ENCODE measurements at places on chromosomes 3 and 15.

- DNase-seq, result no peak
Measured at GRCh38 chr3:197511853-197512635, 43.7 kb downstream of the BDH1 start.

- DNase-seq, result no peak
Measured at GRCh38 chr3:82022836-82023235, 261.4 kb upstream of the GBE1 start.

- no peak for DNase-seq
Measured at GRCh38 chr3:66425032-66425431, 75.8 kb downstream of the LRIG1 start.

DNA sequence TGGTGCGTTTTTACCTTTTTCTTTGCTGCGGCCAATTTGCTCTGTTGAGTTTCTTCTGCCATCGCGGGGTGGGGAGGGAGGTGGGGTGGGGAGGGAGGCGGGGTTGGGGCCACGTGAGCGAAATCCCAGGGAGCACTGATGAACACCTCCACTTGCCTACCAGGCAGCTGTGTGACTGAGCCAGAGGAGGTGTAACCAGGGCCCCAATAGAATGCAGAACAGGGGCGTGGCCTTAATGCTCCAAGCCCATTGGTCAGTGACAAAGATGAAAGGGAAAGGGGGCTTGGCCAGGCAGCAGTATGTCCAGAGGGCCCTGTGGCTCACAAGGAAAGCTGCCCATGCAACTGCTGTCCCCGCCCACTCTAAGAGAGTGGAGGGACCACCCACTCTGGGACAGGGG is 21.4 kb upstream of the OR4F6 start:
- DNase-seq, result no peak

DNA sequence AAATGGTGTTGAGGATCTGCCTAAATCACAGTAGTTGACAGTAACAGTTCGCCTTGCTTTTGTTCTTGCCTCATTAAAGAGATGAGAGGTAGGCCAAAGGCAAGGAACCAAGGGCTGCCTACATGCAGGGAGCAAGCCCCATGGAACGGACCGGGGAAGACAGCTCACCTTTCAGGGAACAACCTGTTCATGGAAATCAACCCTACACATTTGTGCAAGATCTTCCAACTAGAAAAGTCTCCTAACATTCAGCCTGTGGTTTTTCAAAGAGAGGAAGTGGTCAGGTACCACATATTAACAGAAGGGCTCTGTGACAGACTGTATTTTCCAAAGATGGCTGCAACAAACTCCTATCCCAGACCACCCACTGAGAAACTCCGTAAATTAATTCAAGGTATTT is 1031.8 kb upstream of the NR2F2 start:
- DNase-seq, result no peak

DNA sequence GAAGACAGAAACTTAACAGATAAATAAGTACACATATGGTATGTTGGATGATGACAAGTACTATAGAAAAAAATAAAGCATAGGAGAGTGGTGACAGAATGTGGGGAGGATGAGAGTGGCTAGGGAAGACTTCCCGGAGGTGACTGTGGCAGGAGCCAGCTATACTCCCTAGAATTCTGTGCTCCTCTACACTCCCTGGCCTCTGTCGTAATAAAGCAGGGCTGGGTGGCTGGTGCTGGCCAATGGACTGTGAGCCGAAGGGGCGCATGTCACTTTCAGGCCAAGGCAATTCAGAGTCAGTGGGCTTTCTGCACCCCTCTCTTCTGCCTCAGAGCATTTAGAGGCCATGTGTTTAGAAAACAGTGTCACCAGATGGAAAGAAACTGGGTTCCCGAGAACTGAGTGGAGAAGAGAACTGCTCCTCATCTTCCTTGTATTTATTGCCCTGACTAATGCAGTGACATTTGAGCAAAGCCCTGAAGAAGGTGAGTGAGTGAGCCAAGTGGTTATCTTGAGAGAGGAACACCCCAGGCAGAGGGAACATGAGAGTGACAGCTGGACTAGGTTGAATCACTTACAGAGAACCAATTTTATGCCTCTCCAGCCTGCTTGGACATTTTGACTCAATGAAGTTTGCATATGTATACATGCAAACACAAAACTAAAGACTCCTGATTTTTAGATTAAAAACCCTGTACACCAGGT is 5.2 kb upstream of the VPS8 start:
- no peak for DNase-seq

DNA sequence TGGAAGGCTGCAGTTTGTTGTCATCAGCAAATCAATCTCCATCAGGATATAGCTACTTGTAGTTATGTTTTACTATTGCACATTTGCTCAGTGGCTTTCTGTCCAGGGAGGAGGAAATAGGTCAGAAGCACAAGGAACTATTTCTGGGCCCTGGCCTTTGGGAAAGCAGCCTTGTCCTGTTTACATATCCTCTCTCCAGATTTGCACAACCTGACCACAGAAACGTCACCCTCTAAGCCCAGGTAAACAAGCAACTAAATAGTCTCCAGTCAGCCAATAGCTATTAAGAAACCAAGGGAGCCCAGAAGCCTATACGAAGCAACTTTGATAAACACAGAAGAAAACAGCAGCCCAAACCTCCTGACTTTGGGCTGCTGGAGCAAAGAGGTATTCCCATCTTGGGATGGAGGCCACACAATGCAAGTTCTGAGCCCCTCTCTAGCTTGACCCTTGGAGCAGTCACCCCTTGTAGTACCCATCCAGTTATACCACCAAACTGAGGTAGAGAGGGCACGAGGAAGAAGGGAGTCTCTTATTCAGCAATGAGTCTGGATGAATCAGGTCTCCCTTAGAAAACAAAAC is 2.3 kb upstream of the FEM1B start:
- DNase-seq, result peak; percentile 92

GRCh38 chr3:153087595-153088566 is 74.1 kb upstream of the RAP2B start:
- peak; percentile 48 for DNase-seq
